ENCODE measurements at places on chromosomes 7 and 10.

- DNase-seq: no peak
Measured at GRCh38 chr10:102596506-102596971, 47.7 kb upstream of the TRIM8 start.

DNA sequence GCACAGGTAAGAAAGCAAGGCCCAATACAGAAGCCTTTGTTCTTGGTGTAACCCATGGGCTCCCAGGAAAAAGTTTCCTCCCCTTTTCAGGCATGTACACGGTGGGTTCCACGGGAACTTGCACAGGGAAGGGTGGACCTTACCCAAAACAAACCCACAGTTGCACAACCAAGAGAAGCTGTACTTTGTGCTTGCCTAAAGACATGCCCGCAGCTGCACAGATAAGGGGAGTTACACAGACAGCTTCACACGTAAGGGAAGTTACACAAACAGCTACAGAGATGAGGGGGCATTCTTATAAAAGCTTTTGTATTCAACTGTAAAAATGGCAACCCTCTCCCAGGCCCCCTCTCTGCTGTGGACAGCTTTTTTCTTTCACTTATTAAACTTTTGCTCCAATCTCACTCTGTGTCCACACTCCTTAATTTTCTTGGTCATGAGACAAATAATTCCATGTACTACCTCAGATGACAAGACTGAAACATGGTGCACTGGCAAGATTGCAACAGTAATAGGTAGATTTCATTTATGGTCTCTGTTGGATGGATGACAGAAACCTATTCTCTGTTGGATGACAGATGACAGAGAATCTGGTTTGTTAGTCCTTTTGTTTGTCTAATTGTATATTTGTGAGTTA, 72.9 kb downstream of the ATE1 start:
- no peak for DNase-seq

- DNase-seq: no peak
Measured at GRCh38 chr10:5343561-5343960, 21.2 kb upstream of the UCN3 start.

DNA sequence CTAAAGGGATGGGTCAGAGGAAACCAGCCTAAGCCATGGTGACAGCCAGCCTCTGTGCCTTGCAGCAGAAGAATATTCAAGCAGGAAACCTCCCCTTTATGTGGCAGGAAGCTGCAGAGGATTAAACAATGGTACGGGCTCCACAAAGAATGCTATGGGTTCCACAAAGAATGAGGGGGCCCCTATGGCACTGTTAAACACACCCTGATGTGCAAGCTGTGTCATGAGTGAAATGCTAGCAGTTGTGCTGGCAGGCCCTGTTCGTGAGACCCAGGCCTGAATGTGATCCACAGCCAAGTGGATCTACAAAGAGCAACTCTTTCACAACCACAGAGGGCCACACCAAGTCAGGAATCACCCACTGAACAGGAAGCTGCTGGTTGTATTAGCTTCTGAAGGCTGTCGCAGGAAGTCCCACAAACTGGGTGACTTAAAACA, 68.9 kb downstream of the MYOF start:
- DNase-seq: no peak

Data from spinal cord (tissue), 10 donors.